ENCODE measurements at places on chromosomes 6 and 20.

- peak; percentile 85 for DNase-seq
Observed at GRCh38 chr6:36627801-36628246, 33.7 kb downstream of the SRSF3 start.

GRCh38 chr6:98116455-98116854 is 717.9 kb upstream of the POU3F2 start:
- no peak for DNase-seq

GRCh38 chr6:124854338-124854922 is 107.8 kb upstream of the RNF217 start:
- DNase-seq, result peak; percentile 18

DNA sequence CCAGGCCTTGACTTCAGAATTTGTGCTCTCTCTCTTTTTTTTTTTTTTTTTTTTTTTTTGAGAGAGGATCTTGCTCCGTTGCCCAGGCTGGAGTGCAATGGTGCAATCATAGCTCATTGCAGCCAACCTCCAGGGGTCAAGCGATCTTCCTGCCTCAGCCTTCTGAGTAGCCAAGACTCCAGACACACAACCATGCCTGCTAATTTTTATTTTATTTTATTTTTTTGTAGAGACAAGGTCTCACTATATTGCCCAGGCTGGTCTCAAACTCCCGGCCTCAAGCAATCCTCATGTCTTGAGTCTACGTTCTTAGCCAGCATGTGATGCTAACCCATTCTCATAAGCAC is 19.4 kb downstream of the TGM2 start:
- no peak for DNase-seq

- no peak for DNase-seq
Observed at GRCh38 chr20:63022501-63022900, 15.7 kb upstream of the BHLHE23 start.

DNA sequence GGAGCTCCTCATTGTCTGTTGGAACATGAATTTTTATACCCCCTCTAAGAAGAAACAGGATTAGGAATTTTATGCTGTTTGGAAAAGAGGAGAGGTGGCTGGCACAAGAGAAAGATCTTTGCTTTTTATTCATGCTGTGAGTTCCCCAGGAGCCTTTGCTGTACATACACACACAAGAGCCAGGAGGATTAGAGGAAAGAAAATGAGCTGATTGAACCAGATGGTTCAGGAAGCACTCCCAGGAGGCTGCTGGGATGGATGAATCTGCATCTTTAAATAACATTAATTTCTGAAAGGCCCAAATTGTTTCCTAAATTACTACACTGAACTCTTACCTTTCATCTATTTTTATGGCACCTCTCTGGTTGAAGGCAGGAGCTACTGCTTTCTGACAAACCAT is 20.1 kb upstream of the TCP11 start:
- DNase-seq, result no peak

DNA sequence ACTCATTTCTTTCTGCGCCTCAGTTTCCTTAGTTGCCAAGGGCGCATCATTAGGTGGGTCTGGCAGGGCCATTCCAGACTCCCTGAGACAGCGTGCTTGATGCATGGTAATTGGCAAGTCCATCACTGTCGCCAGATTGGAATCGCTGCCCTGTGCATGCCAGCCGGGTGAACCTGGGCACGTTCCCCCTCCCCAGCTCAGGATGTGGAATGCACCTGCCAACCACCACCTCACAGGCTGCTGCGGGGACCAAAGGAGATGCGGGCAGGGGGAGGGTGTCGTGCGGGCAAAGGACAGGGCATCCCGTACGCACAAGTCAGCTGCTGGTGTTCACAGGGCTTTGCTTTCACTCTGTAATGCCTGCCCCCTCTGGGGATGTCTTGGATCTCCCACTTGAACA is 36.4 kb upstream of the PMEPA1 start:
- no peak for DNase-seq

- DNase-seq, result no peak
Observed at GRCh38 chr6:109894181-109894580, 83.9 kb upstream of the GPR6 start.

GRCh38 chr6:20217324-20217855 is 5.1 kb upstream of the MBOAT1 start:
- no peak for DNase-seq

DNA sequence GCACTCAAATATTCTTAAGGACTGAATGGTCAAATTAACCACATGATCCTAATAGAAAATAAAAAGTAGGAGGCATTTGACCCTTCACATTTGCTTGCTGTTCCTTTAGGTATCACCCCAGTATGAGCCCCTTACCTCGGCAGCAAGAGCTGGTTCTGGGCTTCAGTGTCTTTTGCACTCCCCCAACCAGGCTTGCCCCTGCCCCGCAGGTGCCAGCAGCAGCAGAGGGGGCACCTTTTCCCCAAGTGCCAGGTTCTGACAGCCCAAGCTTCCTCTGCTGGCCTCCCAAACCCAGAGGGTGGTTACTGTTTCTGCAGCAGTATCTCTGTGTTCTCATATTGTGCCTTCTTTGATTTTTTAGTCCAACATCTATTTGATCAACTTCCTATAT is 23.2 kb downstream of the UBE2V1 start:
- no peak for DNase-seq

DNA sequence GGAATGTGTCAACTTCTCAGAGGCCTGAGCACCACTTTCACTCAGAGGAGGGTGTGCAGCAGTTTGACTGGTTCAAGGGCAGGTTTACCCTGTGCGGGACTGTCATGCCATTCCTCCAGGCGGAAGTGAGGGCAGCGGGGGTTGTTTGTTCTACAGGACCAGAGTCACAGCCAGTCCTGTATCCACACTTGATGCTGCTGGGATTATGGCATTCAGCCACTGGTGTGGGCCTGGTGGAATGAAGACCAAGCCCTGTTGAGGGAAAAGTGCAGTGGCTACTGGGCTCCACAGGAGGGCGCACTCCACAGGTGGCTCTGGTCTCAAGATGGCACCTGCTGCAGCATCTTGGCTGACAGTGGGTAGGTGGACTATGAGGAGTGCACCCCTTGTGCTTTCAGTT is 14.8 kb downstream of the SEMG2 start:
- no peak for DNase-seq

DNA sequence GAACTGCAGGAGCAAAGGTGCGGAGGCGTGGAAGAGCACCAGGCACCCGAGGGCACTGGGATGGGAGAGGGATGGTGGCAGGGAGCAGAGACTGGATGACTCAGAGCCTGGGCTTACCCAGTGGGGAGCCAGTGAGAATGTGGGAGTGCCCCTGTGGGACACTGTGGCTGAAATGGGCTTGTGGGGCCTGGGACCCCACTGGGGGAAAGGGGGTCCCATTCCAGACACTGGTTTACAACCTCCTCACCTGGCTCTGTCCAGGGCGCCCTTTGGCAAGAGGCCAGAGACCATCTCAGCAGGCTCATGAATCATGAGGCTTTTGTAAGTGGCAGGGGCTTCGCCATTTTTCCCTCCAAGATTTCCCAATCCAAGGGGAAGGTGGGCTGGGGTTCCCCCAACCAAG is 124.0 kb upstream of the MAFB start:
- DNase-seq, result peak; percentile 4
